ENCODE measurements at places on chromosomes 2 and 18.

- no peak for DNase-seq
Observed at GRCh38 chr2:18118703-18119102, 240.2 kb downstream of the KCNS3 start.

DNA sequence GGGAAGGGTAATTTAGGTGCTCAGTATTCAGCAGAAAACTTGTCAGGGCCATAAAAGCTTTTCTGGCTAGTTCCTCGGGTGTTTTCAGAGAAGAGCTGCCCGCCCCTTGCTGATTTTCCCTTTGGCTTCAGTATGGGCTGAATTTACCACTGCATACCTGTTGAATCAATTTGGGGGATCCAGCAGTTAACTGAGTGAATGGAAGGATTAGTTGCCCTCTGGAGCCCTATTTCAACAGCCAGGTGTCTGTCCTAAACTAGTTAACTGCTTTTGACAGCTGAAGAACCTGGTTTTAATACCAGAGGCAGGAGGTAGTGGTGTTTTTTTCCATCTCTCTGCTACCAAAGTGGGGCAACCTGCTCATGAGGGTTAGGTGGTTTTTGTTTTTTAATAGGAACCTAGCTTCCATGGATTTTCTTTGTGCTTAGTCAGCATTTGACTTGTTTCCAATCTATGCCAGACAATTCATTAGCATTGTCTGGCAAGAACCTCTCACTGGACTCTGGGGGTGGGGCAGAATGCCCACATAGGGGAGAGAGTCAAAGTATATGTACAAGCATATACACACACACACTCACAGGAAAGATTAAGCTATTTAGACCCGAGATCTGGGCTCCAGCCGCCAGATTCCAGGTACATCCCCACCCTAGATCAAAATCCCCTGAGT is 166.5 kb upstream of the SIX3 start:
- no peak for DNase-seq

DNA sequence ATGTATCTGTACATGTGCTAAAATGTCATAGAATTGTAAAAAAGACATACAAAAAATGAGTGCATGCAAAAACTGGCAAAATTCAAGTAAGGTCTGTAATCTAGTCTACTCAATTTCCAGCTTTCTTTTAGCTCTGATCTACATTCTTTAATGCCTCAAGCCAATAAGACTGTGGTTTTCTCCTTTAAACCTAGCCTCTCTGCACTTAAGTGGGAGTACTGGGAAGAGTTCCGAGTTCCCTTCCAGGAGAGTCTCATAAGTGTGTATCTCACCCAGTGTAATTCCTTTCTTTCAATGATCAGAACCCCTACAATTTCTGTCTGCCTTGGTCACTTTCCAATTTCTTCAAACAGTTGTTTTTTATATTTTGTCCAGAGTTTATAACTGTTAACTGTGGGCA is 150.1 kb downstream of the PTRHD1 start:
- no peak for DNase-seq

DNA sequence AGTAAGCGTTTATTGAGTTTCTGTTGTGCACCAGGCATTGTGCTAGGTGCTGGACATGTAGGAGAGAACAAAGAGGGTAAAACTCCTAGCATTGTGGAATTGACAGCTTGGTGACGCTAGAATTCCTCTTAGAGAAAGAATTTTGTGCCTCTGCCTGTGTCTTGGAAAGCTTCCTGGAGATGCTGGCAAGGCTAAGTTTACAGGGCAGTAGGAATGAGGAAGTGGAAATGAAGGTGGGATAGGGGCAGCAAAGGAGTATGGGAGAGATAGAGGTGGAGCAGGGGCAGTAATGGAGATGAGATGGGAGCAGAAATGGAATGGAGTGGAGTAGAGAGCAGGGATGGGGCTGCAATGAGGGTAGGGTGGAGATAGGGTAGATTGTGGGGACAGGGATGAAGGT is 29.8 kb downstream of the GPR39 start:
- no peak for DNase-seq

DNA sequence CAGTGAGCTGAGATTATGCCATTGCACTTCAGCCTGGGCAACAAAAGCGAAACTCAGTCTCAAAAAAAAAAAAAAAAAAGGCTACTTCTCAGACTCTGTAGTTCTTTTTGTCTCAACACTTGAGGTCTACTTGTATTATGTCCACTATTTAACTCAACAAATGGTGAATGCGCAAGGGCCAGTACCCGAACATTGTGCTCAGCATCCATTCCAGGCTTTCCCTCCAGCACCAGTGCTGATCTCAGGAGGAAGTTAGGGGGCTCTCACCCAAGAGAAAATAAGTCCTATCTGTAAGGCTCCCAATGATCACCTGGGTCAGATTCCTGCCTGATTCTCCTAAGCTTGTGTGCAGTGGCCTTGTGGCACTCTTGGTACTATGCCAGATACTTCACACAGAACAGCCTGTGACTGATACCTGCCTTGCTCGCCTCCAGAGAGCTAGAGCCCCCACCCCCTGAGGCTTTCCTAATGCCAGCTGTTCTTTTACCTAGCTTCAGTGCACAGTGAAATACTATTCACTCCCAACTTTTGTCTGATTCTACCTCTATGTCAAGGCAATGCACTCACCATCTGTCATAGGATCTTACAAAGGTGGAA is 74.9 kb downstream of the INO80D start:
- DNase-seq, result no peak

DNA sequence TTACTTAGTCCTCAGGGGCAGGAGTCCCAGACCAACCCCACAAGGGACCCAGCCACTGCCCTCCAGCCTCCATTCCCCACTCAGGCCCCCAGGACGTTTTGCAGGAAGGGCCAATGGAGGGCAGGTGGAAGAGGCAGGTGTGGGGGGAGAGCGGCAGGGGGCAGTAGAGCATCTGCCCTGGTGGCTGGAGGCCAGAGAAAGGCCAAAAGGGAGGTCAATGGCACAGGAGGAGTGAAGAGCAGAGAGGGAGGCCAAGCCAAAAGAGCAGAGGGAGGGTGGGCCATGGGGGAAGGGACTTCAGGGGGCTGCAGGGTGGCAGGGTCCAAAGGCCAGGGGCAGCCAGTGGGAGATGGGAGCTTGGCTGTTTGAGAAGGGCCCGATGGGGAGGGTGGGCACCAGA is 17.3 kb upstream of the GPR55 start:
- no peak for DNase-seq

DNA sequence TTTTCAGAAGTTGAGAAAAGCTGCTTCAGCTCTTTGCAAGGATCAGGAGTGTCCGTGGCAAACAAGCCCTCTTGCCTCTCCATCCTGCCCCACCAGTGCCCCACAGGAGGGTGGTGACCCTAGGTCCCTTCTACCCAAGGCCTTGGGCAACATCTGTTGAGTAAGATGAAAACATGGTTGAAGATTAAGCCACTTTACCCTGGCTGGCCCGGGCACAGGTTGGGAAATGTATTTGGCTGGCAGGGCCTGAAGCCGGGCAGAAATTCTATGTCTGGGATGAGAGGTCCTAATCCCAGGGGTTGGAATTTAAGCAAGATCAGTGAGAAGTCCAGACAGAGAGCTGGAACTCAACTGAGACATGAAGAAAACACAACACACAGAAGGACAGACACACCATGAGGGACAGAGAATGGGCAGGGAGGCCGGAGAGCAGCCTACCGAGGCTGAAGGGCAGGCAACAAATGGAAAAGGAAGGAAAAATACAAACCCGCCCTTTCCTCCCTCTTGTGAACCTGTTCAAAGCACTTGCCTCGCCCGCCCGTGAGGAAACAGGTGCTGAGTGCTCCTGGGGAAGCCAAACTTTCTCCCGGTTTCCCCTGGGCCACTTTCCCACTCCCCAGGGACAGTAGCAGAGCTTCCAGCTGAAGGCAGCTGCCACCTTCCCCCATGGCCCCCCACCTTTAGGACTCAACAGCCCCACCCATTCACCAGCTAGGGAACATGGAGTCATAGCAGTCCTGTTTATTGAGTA is 86.1 kb downstream of the TNS1 start:
- DNase-seq, result no peak

DNA sequence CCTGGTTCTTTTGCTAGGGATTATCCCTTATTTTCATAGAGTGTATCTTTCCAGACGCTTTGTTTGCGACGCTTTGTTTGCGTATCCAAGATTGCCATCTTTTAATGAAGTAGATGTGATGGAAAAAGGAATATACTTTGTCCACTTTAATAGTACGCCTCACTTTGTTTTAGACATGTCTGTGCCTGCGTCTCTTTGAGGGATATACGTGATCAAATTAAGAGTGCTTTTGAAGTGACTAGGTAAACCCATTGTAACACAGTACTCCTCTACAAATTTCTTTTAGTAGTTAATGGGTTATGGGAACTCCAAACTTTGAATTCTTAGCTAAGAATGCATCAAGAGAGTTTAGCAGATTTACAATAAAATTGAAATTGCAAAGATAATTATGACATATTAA is 27.9 kb downstream of the ACSL3 start:
- DNase-seq, result no peak

- DNase-seq, result peak; percentile 77
Observed at GRCh38 chr2:88187038-88187676, 17.0 kb downstream of the THNSL2 start.

DNA sequence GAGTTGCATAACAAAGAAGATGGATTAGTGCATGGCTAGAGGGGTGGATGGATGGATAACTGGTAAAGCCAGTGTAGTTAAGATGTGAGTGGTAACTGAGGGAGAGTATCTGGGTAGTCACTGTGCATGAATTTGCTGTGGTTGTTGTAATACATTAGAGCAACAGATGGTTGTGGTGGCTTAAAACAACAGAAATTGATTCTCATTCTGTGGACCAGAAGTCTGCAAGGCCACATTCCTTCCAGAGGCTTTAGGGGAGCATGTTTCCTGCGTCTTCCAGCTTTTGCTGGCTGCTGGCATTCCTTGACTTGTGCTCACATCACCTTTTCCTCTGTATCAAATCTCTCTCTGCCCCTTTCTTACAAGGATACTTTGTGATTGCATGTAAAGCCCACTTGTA is 155.4 kb downstream of the ASB1 start:
- no peak for DNase-seq

- no peak for DNase-seq
Observed at GRCh38 chr18:25235401-25236042, 116.4 kb downstream of the ZNF521 start.

GRCh38 chr2:219453671-219454590 is 19.3 kb downstream of the SPEG start:
- no peak for DNase-seq

- no peak for DNase-seq
Observed at GRCh38 chr2:151976945-151977353, 121.9 kb downstream of the CACNB4 start.

DNA sequence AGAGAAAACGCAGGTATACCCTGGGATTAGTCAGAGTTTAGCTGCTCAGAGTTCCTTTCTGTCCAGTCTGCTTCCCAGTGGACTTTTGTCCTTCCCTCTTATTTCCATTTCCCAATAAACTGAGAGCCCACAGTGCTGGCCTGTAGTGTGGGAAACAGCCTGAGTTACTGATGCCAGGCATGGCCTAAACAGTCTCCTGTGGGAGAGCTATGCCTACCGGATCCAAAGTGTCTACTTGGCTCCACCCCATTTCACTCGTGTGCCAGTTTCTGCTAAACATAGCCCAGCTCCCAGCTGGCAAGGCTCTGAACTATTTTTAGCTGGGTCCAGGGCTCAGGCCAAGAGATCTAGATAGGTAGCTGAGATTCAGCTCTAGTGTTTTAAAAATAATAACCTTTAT is 15.6 kb upstream of the PPP1CB start:
- DNase-seq, result no peak

- DNase-seq, result no peak
Observed at GRCh38 chr2:3443506-3444084, 64.1 kb downstream of the TRAPPC12 start.

GRCh38 chr2:17262854-17263569 is 255.2 kb downstream of the RAD51AP2 start:
- DNase-seq, result no peak

GRCh38 chr2:22829791-22830190 is 555.2 kb upstream of the KLHL29 start:
- peak; percentile 10 for DNase-seq

- no peak for DNase-seq
Observed at GRCh38 chr2:228628682-228629081, 447.2 kb upstream of the SPHKAP start.

GRCh38 chr2:144682248-144682647 is 162.3 kb upstream of the ZEB2 start:
- peak; percentile 86 for DNase-seq

DNA sequence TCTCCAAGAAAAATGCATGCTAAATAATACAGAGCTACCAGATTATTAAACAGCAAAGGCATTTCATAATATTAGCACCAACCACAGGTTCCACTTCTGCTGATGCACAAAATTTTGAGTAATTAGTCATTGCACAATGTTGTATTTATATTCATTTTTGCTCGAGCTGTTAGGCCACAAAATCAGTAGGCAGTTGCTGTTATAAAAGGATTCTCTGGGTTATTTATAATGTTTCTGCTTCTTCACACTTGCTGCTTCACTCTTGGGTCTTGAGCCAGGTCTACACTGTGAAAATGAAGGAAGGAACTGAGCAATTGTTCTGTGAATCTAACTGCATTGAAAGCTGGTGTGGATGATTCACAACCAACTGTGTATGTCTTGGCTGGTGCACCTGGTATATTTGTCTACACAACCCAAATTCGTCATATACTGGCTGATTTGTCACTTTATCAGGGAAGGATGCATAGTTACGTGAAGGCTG is 38.3 kb downstream of the MRPL33 start:
- no peak for DNase-seq

- no peak for DNase-seq
Observed at GRCh38 chr18:3782901-3783300, 332.9 kb downstream of the TGIF1 start.

DNA sequence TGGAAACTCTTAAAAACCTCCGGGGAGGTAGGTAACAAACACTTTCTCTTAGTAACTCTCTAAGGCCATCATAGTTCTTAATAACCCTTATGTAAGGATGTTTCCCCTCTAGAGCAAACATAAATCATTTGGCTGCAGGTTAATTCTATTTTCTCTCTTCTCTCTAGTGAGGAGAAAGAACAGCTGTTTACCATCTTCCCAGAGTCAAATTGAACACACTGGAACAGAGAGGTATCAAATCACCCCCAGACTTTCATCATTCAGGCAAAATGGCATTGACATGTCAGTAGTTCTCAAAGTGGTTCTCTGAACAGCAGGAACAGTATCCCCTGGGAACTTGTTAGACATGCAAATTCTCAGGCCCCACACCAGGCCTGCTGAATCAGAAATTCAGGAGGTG is 240.7 kb downstream of the MEIS1 start:
- no peak for DNase-seq

- DNase-seq, result no peak
Observed at GRCh38 chr2:10658914-10659257, 30.9 kb downstream of the NOL10 start.

DNA sequence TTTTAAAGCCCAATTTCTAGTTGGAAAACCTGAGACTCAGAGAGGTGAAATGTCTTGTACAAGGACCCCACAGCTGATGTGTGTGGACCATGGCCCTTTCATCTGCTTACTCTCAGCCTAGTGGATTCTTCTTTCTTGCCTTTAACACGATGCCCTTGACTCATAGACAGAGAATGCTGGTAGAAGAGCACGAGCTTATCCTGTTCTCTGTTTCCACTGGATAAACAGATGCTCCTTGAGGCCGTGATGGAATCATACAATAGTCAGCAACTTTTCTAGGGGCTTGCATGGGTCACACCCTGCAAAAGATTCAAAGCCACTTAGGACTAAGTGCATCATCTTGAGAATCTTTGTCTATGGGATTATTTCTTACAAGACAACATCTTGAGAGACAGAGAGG is 50.9 kb downstream of the MYCN start:
- DNase-seq, result no peak

- DNase-seq, result no peak
Observed at GRCh38 chr2:8045081-8045614, 636.7 kb upstream of the ID2 start.
